ENCODE measurements at places on chromosomes 7 and 10.

- DNase-seq = no peak
Measured at GRCh38 chr10:22723343-22723779, 9.0 kb upstream of the PIP4K2A start.

DNA sequence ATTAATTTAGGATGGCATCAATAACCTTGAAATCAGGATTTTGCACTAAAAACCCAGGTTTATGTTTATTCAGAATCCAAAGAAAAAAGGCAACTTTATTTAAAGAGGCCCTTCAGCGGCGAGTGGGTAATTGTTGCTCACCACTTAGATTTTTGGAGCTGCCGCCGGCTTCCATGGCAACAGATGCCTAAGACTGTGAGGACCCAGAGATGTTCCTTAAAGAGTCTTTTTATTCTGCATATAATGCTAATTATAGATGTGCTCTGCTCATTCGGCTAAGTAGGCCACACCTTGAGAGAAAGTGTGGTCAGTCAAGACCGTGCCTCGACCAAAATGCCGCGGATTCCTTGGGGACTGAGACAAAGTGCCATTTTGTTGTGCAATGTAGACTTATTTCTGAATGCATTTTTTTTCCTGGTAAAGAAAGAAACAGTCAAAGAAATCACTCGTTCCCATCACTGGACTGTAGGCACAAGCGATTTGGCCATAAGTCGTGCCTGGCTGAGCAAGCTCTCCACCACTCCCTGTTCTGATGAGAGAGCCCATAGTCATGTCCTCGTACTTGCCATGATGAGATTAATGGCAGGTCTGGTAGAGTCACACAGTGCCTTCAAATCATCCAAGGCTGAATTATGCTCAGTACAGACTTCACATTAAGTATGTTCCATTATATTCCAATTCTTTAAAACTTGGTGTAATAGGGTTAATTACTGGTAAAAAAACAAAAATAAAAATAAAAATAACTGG is 21.4 kb upstream of the MGMT start:
- DNase-seq = no peak

- DNase-seq = peak; percentile 8
Measured at GRCh38 chr7:28433699-28434219, 21.4 kb downstream of the CREB5 start.

GRCh38 chr10:109920016-109920415 is 3.3 kb downstream of the XPNPEP1 start:
- DNase-seq = no peak

DNA sequence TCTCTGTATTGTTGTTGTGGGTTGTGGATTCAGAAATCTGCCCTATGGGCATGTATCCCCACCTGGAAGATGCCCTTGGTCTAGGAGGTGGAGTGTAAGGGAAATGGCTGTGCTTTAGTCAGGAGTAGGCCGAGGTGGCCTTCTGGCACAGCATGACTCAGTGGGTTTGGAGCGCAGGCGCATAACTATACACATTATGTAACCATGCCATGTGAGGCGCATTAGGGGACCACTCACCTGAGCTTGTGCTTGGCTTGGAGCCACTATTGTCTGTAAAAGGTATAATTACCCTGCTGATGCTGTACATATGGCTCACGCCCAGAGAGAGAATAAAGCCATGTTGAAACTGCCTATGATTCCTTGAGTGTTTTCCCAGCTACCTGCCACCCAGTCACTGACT is 20.6 kb upstream of the ADAMTS14 start:
- DNase-seq = no peak

- no peak for DNase-seq
Measured at GRCh38 chr10:48902096-48902495, 37.5 kb downstream of the LRRC18 start.

- no peak for DNase-seq
Measured at GRCh38 chr10:96047004-96047649, 3.7 kb downstream of the CCNJ start.

- no peak for DNase-seq
Measured at GRCh38 chr7:101910991-101911799, 93.8 kb downstream of the CUX1 start.

- DNase-seq = peak; percentile 29
Measured at GRCh38 chr7:44489955-44490350, 505 bp downstream of the NUDCD3 start.

DNA sequence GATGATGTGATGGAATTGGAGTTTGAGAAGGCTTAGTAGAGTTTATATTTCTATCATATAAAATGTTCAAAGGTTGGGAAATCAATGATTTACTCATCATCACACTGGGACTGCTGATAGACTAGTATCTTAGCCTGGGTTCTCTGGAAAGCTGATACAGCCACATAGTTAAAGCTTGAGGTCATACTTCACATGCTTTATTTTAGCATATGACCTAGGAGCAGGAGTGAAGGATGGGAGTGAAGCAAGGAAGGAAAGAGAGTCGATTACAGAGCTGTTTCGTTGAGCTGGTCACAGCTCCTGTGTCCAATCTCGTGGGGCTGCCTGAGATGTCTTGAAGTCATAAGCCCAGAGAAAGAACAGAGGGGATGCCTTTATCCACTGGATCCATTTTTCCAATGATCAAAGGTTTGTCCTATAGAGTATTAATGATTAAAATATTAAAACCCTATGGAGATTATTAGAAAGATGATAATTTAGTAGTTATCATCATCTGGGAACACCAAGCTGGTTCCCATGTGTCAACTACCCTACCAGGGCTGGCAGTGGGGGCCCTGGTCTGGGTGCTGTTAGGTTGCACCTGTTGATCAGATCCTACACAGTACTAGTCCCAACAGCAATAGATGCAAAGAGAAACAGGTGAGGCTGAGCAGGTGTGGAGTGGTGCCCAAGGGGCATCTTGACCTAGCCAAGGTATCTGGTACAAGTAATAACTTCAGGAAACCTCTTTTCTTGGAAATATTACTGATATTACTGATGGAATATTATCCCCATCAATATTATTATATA is 77.8 kb downstream of the BAMBI start:
- no peak for DNase-seq

DNA sequence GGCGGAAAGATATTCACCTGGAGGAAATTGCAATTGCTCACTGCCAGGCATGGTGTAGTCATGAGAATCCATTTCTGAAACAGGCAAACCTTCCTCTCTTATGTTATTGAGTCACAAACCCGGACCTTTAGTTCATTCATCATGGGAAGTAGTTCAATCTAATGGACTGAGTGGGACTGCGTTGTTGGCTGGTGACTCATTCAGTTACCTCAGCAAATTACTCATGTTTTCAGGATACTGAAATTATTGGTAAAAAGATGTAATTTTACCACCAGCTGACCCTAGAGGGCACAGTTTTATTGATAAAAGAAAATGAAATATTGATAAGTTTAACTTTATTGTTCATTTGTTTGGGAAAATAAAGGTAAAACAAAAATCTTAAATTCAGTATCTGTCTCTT is 1194.4 kb upstream of the SORCS1 start:
- peak; percentile 54 for DNase-seq

GRCh38 chr10:100319707-100320402 is 10.2 kb downstream of the PKD2L1 start:
- DNase-seq = no peak

DNA sequence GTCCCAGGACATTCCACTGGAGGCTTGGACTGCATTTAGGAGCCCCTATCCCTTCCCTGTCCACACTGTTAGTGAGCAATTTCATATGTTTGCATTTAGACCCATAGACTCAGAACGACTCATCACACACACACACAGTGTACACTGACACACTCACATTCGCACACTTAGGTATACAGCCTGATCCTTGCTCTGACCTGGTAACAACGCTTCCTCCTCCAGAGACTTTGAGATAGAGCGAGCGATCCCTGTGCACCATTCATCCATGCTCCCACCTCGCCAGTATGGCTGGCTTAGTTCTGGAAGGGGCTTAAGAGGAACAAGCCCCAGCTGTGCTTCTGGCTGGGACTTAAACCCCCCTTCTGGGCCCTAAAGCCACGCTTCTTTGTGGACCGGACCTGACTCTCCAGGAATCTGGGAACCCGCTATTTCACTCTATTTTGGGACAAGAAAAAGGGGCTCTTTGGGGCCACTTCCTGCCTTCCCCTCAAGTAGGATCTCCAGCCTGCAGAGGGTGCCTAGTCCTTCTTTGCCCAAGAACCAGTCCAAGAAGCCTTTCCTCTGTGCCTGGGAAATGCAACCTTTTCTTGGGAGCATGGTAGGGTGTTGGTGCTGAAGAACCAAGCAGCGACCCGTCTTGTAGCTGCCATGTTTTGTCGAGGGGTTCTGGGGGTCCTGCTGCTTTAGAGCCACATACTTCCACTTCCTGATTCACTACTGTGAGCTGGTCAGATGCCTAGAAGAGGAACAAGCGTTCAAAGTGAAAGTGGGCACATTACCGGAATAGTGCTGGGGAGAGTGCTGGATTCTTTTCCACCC is 1.1 kb upstream of the HOXA13 start:
- DNase-seq = no peak

- DNase-seq = no peak
Measured at GRCh38 chr10:9965341-9965740, 1052.3 kb upstream of the CELF2 start.

GRCh38 chr7:118232837-118233236 is 8.3 kb downstream of the ANKRD7 start:
- no peak for DNase-seq

DNA sequence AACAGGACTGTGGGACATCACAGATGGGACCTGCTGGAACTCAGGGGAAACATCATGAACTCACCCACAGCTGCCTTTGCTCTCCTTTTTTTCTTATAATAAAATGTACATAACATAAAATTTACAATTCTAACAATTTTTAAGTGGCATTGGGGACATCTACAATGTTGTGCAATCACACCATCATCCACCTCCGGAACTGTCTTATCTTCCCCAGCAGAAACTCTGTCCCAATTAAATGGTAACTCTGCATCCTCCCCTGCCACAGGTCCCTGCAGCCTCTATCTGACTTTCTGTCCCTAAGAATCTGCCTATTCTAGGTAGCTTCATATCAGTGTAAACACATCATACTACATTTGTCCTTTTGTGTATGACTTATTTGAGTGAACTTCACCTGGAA is 19.4 kb upstream of the TMEM72 start:
- DNase-seq = no peak

GRCh38 chr10:73875139-73875475 is 752 bp upstream of the CAMK2G start:
- no peak for DNase-seq

DNA sequence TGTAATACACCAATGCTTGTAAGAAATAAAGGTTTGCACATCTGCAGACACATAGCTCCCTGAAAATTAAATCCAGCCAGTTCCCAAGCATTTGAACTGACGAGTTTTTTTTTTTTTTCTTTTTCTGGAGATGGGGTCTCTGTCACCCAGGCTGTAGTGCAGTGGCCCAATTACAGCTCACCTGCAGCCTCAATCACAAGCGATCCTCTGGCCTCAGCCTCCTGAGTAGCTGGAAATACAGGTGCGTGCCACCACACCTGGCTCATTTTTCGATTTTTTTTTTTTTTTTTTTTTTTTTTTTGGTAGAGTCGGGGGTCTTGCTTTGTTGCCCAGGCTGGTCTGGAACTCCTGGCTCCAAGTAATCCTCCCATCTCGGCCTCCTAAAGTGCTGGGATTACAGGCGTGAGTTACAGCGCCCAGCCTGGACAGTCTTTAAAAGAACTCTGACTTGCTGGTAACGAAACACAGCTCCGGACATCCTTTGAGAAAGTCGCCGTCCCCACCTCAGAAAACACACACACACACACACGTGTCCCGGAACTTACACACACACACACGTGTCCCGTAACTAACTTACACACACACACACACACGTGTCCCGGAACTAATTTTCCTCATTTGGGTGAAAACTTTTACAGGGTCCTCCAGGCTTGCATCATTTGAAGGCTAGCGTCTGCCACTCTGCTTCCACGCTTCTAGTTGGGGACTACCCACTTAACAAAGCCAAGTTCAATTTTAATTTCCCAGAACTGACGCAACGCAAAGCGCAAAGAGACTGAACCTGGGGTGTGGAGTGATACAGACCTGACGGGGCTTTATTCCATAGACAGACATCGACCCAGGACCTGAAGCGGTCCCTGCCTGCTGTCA is 18.6 kb downstream of the OCM2 start:
- peak; percentile 5 for DNase-seq

GRCh38 chr10:124802313-124802675 is 675 bp downstream of the ABRAXAS2 start:
- DNase-seq = peak; percentile 5

GRCh38 chr7:147196481-147196880 is 1079.9 kb downstream of the CNTNAP2 start:
- no peak for DNase-seq

DNA sequence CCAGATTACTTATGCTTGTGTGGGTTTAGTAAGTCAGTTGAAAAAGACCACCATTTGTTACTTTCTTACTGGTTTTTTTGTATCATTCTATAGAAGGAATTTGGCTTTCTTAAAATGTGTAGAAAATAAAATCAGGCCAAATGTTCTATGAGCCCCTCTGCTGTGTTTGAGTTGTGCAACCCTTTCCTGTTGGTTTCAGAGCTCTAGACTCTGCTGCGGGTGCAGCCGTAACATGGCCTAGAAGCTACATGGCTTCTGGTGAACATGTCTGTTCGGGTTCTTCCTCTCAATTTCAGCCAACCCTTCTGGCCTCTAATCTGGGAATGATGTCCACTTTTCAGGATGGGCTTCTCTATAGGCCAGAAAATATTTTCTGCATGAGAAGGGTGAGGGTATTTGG is 56.6 kb upstream of the RAB18 start:
- no peak for DNase-seq

- no peak for DNase-seq
Measured at GRCh38 chr10:103490986-103491314, 2.6 kb upstream of the NEURL1 start.

DNA sequence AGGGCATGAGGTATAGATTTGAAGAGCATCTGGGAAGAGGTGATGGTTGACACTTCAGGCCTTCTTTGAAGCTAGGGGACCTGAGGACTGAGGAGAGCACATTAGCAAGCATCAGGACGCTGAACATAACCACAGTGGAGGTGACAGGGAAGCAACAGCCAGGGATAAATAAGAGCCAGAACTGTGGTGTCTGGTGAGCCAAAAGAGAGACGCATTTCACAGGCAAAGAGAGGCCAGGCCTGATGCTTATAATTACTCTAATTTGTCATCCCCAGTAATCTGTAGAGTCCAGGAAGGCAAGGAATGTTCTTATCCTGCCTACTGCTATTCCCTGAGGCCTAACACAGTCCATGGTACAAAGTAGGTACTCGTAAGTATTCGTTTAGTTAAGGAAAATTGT is 10.4 kb upstream of the FAS start:
- no peak for DNase-seq

GRCh38 chr10:43648095-43648397 is 635 bp downstream of the ZNF32 start:
- no peak for DNase-seq

GRCh38 chr7:40356312-40356711 is 221.5 kb downstream of the SUGCT start:
- no peak for DNase-seq

Data from MG63 (cell line).